ENCODE measurements at places on chromosomes 5 and 9. TPM values are rescaled to one million over a fixed set of nuclear protein-coding genes. Genes with fewer than 3 reads are reported as not detected.

PLPP7 gene
- total RNA-seq = not detected

AMBP gene
- not detected for total RNA-seq

ADAMTSL1 gene
- 8.2 TPM for total RNA-seq

THBS4 gene
- total RNA-seq = 3.9 TPM

IL4 gene
- not detected for total RNA-seq

All from Karpas-422 (cell line).